ENCODE measurements at places on chromosomes 11 and 22.

- no peak for DNase-seq
Observed at GRCh38 chr11:68141246-68142027, 20.2 kb upstream of the CHKA start.

- peak; percentile 27 for DNase-seq
Observed at GRCh38 chr11:77191823-77192495, 63.9 kb downstream of the MYO7A start.

- no peak for DNase-seq
Observed at GRCh38 chr11:2825889-2826678, 59.5 kb downstream of the CDKN1C start.

DNA sequence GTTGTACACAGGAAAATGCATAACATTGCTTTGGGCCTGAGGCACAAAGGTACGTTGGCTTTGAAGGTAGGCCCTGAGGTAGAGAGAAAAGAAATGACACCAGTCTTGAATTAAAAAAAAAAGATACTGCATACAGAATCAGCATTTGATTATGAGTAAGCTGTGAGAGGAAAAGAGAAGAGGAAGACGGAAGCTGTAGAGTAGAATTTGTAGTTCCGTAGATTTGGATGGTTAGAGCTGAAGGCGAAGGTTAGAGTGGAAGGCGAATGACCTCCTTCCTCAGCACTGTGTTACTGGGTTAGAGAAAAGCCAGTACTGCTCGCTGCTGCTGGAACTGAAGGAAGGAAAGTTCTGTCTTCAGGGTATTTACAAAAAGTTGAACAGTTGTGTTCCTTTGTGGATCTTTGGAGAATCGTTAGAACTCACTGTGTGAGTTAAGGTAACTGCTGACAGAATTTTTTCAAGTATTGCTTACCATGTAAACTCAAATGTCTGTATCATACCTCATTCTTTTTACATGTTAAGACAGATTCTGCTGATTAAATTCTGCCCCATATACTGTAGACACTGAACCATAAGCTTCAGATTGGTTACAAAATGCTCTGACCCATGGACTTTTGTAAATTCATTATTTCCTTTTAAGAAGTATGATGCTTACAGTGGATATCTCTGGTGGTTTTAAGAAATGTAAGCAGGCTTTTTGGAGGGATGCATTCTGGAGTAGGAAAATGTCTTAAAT lies 50.2 kb downstream of the MCAM start:
- no peak for DNase-seq

DNA sequence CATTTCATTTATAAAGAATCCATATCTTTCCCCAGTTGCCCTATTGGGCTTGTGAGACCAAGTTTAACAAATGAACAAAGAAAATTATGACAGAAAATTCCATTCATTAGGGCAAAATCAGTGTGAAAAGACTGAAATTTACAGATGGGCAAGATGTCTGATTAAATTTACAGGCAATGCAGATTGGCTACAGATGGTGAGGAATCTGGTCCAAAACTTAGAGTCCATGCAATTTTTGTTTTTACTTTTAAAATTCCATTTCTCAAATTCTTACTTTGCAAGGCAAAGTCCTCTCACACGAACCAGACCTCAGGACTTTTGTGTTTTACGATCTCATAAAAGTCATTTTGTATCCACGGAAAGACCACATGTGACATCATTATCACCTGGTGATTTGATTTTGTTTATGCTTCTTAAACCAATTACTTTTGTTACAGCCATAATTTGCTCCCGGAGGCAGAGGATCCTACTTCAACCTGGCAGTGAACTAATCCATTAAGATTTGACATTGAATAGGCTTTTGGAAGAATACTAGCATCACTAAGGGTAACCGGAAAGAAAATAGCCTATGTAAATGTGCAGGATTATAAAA lies 843.7 kb upstream of the CHORDC1 start:
- DNase-seq: no peak

DNA sequence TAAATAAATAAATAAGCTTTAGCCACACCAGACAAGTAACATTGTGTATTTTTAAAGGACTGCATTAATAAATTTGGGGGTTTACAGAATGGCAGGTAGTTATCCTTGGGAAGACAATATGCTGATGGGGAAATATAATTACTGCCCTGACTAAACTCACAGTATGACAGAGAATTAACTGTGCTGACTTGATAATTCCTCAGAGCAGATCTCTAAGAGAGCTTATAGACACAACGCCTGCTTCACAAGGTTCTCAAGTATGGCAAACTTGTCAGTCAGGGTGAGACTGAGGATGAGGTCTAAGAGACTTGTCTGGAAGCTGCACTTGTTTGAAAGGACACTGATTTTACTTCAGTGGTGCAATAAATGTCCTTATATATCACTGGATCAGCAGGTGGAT lies 3.3 kb downstream of the OR51B4 start:
- DNase-seq: no peak

- DNase-seq: no peak
Observed at GRCh38 chr11:107666911-107667613, 44.8 kb downstream of the SLN start.

DNA sequence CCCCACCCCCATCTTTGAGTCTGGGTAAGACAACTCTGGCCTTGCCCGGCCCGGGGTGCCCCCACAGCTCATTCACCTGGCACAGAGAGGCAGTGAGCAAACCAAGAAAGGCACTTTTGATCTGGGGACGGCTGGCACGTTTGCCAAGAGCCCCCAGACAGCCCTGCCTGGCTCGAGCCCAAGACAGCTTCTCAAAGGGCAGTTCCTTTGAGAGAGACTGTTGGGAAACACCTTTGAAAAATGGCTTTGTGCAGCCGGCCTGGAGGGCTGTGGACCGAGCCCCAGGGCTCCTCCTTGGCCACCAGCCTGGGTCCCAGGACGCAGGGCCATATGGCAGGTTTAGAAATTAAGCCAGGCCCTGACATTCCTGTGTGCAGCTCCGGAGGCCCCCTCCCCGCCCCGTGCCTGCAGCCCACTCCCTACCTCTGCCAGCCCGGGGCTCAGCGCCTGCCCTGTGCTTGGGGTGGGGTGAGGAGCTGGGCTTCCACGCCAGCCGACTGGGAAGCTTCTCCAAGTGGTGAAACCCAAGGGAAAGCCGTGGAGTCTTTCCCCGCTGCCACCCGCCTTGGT lies 50.2 kb upstream of the SMIM38 start:
- no peak for DNase-seq

GRCh38 chr11:70033711-70034070 lies 44.4 kb upstream of the ANO1 start:
- no peak for DNase-seq

- no peak for DNase-seq
Observed at GRCh38 chr11:32256466-32256865, 165.6 kb downstream of the RCN1 start.

GRCh38 chr11:123051634-123052033 lies 10.3 kb downstream of the HSPA8 start:
- DNase-seq: no peak

DNA sequence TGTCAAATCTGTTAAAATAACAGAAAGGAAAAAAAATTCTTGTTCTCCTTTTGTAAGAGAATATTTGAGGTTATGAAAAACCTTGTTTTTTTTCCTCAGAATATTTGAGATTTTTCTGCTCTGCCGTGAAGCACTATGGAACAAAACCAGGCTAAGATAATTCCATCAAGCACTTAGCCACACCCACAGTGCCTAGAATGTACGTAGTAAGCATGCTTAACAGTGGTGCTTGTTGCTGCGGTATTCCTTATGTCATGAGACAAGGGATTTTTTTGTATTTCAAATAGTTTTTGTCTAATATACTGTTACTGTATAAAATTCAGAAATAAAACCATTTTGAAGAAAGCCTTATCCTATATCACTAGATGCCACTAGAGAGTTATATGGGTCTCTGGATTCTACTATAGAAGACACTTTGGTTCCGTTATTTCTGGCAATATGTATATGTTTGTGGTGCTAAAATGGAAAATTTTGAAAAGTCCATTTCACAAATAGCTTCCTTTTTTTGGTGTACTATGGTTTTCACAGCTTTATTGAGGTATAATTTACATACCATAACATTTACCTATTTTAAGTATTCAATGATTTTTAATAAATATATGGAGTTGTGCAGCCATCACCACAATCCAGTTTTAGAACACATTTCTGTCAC lies 23.7 kb downstream of the PDHX start:
- no peak for DNase-seq

- peak; percentile 9 for DNase-seq
Observed at GRCh38 chr11:76782531-76783293, 444 bp upstream of the TSKU start.

GRCh38 chr11:89458716-89459115 lies 32.5 kb downstream of the NOX4 start:
- no peak for DNase-seq

All from stimulated activated CD4-positive, alpha-beta T cell treated with anti-CD3 and anti-CD28 coated beads, TNF-alpha, amount 100 ng/mL, for 24 hours (primary cell).